ENCODE measurements at places on chromosomes 5 and 9. TPM values are rescaled to one million over a fixed set of nuclear protein-coding genes. Genes with fewer than 3 reads are reported as not detected.

The PLPPR1 gene
- total RNA-seq, result not detected

The KCNIP1 gene
- total RNA-seq, result not detected

The GPR150 gene
- total RNA-seq, result under 0.01 TPM

The CCL21 gene
- not detected for total RNA-seq

The GDNF gene
- 0.18 TPM for total RNA-seq

The ANKRD18A gene
- not detected for total RNA-seq

The UNC5A gene
- not detected for total RNA-seq

The FBXO10 gene
- 6.6 TPM for total RNA-seq

The STKLD1 gene
- total RNA-seq, result 0.28 TPM

Measured in IMR-90 (cell line).